ENCODE measurements at places on chromosomes 12 and 14. TPM values are rescaled to one million over a fixed set of nuclear protein-coding genes. Genes with fewer than 3 reads are reported as not detected.

The TCL1B gene
- not detected for total RNA-seq

The CD163L1 gene
- not detected for total RNA-seq

The TSHR gene
- total RNA-seq, result not detected

The NINJ2 gene
- total RNA-seq, result 2.1 TPM

The SERPINA9 gene
- not detected for total RNA-seq

The STON2 gene
- total RNA-seq, result 0.32 TPM

The KRT4 gene
- total RNA-seq, result not detected

The KRT71 gene
- not detected for total RNA-seq

The FAM181A gene
- total RNA-seq, result not detected

The VIPAS39 gene
- 18.3 TPM for total RNA-seq

The CCND2 gene
- total RNA-seq, result 655 TPM

The SRGAP1 gene
- 0.69 TPM for total RNA-seq

The OR4E2 gene
- not detected for total RNA-seq

The TEX52 gene
- not detected for total RNA-seq

The ACVR1B gene
- total RNA-seq, result 10.8 TPM

The TAMALIN gene
- total RNA-seq, result 13.8 TPM

The GALNT16 gene
- total RNA-seq, result 0.19 TPM

The CDCA3 gene
- total RNA-seq, result 50.0 TPM

The BTG1 gene
- 76.8 TPM for total RNA-seq

The AQP2 gene
- total RNA-seq, result not detected

The VRTN gene
- not detected for total RNA-seq

The UBR7 gene
- 37.7 TPM for total RNA-seq

The RNASE1 gene
- total RNA-seq, result not detected

The GYS2 gene
- not detected for total RNA-seq

The SNRNP35 gene
- total RNA-seq, result 22.2 TPM

The ARMH4 gene
- 0.06 TPM for total RNA-seq

The GPR84 gene
- 0.11 TPM for total RNA-seq

The SMIM41 gene
- total RNA-seq, result not detected

The RAPGEF3 gene
- 1.4 TPM for total RNA-seq

The USP44 gene
- total RNA-seq, result 11.5 TPM

The SLC17A8 gene
- total RNA-seq, result not detected

The WIF1 gene
- not detected for total RNA-seq

The SYCP3 gene
- total RNA-seq, result 0.17 TPM

The NFATC4 gene
- total RNA-seq, result 0.93 TPM

The ATP5MC2 gene
- total RNA-seq, result 343 TPM

The RIPK3 gene
- total RNA-seq, result 8.2 TPM

The SSPN gene
- total RNA-seq, result not detected

The DPF3 gene
- 1.2 TPM for total RNA-seq

The SUOX gene
- total RNA-seq, result 2.7 TPM

The KCNMB4 gene
- total RNA-seq, result 0.40 TPM

The SYT1 gene
- not detected for total RNA-seq

The LALBA gene
- not detected for total RNA-seq

The RTL1 gene
- not detected for total RNA-seq

The KCNA1 gene
- total RNA-seq, result not detected

The TMEM119 gene
- total RNA-seq, result not detected

The DPPA3 gene
- total RNA-seq, result not detected

The CCDC184 gene
- 0.95 TPM for total RNA-seq

The ADAMTS20 gene
- total RNA-seq, result not detected

The EML5 gene
- 3.8 TPM for total RNA-seq
